Activated CD4-positive, alpha-beta T cell treated with anti-CD3 and anti-CD28 coated beads, Interleukin-2, amount 10 ng/mL, durations not matched to agents 7 days and 5 days (primary cell): ENCODE measurements at places on chromosomes 11 and 22.
A peak's percentile ranks its signal among the peaks of the same experiment; 100 is the strongest.

GRCh38 chr11:26557666-26558065, 14.4 kb downstream of the MUC15 start:
- no peak overlapping the region for H3K27ac ChIP-seq
- no peaks in the 10 kb centered on the region for H3K4me1 ChIP-seq
- no peak overlapping the region for H3K4me3 ChIP-seq
- no peaks in the 10 kb centered on the region for H3K27me3 ChIP-seq
- no peak for DNase-seq

- no peak for DNase-seq
- H3K36me3 ChIP-seq, result no peaks in the 10 kb centered on the region
- H3K27ac ChIP-seq, result no peak overlapping the region
- H3K4me3 ChIP-seq, result no peak overlapping the region
Observed at GRCh38 chr22:43625242-43625641, 186.9 kb downstream of the EFCAB6 start.

DNA sequence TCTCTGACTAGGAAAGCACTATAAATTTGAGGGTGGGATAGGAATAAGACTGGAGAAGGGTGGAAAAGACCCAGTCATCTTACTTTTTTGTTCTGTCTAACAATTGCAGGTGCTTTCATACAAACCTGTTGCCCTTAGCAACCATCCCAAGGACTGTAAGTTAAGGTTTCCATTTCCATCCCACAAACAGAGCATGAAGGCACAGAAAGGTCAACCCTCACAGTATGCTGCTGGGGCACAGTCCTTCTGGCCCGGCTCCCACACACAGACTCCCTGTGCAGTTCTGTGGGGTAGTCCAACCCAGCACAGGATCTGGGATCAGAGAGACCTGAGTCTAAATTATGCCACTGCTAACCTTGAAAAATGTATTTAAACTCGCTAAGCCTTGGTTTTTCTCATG, 38.4 kb upstream of the ETS1 start:
- no peaks in the 10 kb centered on the region for H3K27me3 ChIP-seq
- H3K4me3 ChIP-seq, result peak overlapping the region; percentile 29

GRCh38 chr11:47651818-47652469, 9.6 kb upstream of the MTCH2 start:
- DNase-seq, result no peak
- no peak overlapping the region for H3K4me3 ChIP-seq
- peaks cover 4% of the 10 kb centered on the region for H3K27me3 ChIP-seq
- no peaks in the 10 kb centered on the region for H3K4me1 ChIP-seq

- no peaks in the 10 kb centered on the region for H3K36me3 ChIP-seq
- H3K27ac ChIP-seq, result no peak overlapping the region
- peak; percentile 4 for DNase-seq
Observed at GRCh38 chr22:20312396-20313191, 7.3 kb downstream of the DGCR6L start.

DNA sequence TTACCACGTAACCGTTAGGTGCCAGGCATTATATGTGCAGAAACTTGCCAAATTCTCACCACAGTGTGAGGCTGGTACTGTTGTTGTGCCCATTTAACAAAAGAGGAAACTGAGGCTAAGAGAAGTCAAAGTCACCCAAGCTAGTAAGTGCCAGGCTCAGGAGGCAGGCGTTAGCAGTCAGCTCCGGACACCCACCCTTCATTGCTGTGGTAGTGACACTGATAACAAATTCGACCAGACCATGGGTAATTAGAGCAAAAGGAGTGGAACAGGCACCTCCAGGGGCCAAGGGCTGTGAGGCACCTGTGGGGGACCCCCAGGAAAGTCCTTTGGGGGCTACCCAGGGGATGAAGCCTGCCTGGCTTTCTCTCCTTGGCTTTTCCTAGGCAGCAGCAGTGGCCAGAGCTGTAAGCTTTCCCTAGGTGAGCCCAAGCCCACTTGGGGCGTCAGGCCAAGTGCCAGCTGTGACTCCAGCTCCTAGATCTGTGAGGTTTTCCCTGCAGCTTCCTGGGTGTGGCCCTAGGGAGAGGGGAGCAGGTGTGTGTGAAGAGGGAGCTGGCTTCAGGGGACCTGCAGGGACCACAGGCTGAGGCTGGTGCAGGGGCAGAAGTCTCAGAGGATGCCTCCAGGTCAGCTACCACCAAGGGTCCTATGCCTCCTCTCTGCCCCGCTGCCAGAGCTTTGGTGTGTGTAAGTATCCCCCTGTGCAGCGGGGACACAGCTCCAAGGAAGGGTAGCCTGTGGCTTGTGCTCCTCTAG, 19.7 kb upstream of the ALX4 start:
- H3K4me1 ChIP-seq, result no peaks in the 10 kb centered on the region
- no peak overlapping the region for H3K27ac ChIP-seq
- peaks cover 48% of the 10 kb centered on the region for H3K27me3 ChIP-seq
- no peaks in the 10 kb centered on the region for H3K36me3 ChIP-seq
- no peak for DNase-seq
